ENCODE measurements at places on chromosomes 13 and 19.

DNA sequence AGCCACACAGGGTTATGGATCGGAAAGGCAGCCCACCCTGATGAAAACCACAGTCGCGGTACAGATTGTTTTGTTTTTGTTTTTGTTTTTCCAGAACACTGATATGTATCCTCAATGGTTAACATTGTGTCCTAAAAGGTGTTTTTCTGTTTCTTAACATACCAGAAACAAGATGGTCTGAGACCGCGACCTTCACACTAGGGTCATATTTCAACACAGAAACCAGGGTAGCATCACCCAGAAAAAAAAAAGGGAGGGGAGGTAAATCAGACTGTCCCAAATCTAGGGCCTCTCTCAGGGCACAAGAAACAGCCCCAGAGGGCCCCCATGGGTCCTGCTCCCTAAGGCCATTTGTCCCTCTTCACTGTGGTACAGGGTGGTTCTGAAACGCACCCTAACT is 66.5 kb downstream of the INSR start:
- no peak for DNase-seq

- DNase-seq: peak; percentile 86
These were observed 1.6 kb downstream of the SIX5 start for GRCh38 chr19:45767410-45767880.

DNA sequence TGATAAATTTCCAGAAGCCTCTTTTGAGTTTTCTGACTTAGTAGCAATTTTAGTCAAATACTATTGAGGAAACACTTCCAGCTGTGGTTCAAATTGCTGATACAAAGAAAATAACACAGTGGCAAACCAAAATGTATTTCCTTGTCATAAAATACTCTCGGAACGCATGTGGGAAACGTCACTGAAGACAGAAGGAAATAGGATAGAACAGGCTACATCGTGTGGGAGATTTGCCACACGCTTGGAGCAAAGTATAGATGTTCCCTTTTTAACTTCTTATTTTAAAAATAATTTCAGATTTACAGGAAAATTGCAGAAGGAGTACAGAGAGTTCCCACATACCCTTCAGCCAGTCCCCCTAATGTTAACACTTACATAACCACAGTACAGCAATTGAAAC is 88.8 kb downstream of the ING1 start:
- DNase-seq: no peak

DNA sequence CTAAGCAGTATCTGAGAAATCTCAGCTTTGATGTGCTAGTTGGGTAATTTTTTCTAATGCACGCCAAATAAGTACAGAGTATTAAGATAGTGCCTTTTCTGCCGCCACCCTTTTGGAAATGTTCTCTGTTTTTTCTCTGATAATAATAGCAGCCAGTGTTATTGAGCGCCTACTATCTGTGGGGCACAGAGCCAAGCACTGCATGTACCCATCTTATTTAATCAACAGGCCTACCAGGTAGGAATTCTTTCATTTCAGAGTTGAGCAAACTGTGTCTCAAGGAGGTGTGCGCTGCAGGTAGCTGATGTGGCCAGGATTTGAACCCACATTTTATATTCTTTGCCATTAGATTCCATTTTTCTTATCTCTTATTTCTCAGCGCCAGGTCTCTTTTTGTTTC is 1.4 kb downstream of the EPN1 start:
- DNase-seq: no peak

DNA sequence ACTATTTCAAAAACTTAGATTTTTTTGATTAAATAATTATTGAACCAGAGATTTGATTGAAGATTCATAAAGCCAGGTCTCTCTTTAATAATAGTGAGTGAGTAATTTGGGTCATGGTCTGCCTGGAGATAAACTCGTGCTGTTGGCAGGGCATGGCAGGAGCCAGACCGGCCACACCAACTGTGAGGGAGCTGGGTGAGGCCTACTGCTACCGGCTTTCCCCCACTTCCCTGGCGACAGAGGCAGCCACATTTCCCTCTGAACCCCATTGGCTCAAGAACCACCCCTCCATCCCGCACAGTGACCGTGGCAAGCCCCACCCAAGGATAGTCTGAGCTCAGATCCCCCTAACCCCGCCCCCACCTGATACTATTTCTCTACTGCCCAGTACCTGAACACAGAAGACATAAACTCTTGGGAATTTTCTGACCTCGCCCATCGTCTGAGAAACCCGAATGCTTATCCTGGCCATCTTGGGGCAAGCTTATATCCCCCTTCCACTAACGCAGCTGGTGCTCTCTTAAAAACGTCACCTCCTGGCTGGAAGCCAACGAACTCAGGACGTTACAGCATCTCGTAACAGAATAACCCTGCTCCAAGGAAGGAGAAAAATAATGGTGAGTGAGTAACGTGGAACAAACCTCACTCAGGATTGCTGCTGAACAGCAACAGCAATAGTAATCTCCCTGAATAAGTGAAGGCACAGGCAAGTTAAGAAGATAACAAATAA is 627.6 kb upstream of the PCDH9 start:
- no peak for DNase-seq

GRCh38 chr19:10219678-10220077 is 11.5 kb downstream of the S1PR2 start:
- no peak for DNase-seq

- DNase-seq: no peak
These were observed 127.6 kb downstream of the COG6 start for GRCh38 chr13:39783051-39783450.

GRCh38 chr13:113027095-113027494 is 58.1 kb downstream of the MCF2L start:
- DNase-seq: no peak

- DNase-seq: no peak
These were observed 32.2 kb downstream of the LACC1 start for GRCh38 chr13:43911871-43912270.

DNA sequence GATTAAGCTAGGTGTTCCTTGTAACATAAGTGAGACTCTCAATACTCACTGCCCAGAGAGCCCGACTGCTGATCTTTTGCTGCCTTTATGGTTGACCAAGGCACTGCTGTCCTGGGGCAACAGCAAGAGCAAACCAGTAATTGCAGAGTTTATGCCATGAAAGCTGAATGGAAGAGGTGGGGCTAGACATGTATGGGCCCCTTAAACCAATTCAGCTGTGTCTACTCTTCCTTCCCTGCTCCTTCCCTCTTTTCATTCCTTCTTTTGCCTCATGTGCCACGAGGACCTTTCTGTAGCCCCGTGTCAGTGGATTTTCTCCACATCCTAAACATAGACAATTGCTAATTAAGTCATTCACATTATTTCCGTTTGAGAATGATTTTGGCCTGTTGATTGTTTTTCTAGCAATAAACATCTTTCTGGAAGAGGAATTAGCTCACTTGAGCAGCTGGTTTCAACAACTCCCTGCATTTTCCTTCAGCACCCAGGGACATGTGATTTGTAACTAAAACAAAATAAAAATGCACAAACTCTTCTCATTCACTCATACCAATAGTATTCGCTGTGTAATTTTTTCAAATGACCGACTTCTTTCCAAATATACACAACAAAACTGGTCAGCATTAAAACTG is 40.5 kb downstream of the RAP2A start:
- DNase-seq: no peak

GRCh38 chr19:18310118-18310909 is 12.6 kb downstream of the LSM4 start:
- no peak for DNase-seq

DNA sequence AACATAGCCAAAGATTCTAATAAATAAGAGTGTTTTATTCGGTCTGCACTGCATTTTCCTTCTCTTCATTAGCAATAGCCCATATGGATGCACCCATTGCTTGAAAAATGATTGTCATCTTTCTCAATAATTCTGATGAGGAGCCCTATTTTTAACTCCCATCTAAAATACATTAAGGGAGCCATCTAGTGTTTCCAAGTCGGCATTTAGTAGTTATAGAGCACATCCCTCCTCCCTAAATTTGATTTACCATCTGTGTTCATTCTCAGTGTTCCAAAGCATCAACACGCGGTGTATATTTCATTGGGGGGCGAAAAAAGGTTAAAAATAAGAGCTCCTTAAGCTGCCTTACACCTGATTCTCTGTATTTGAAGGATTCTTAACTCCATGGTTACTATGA is 119.2 kb upstream of the IPO5 start:
- DNase-seq: no peak

DNA sequence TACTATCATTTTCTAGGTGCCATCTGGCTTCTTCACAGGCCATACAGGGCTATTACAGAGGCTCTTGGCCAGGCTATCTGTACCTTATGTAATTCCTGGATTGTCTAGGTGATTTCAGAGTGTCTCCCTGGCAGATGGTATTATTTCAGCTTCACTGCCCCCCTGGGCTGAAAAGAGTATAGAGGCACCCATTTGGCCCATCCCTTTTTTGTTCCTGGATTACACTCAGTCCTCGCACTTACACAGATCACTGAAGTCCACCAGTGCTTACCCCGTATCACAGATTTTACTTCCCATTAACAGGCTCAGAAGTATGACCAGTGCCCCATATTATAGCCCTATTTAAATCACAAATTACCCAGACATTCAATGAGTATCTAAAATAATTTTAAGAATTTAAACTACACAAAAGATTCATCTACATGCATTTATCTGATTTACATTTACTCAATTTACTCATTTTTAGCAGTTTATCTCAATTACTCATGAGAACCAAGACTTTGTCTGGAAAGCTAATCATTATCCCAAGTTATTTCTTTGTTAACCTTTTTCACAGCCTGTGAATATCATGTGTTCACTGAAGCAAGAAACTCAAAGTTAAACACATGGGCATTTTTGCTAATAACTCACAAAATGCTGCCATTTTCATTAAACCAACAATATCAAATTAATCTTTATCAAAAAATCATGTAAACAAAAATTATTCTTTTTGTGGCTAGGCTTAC is 121.0 kb downstream of the PCDH20 start:
- DNase-seq: no peak

GRCh38 chr13:21218351-21219035 is 42.0 kb downstream of the MRPL57 start:
- DNase-seq: no peak

DNA sequence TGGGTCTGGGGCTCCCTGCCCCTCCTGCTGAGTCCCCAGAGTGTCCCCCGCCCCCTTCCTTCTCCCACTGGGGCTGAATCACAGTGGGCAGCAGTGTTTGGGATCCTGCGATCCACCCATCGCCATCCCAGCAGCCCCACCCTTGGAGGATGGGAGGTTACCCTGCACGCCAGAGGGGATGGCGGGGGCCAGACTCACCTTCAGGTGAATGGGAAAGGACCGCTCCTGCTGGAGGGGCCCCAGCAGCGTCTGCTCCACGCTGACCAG is 569 bp downstream of the DLEU7 start:
- DNase-seq: no peak

DNA sequence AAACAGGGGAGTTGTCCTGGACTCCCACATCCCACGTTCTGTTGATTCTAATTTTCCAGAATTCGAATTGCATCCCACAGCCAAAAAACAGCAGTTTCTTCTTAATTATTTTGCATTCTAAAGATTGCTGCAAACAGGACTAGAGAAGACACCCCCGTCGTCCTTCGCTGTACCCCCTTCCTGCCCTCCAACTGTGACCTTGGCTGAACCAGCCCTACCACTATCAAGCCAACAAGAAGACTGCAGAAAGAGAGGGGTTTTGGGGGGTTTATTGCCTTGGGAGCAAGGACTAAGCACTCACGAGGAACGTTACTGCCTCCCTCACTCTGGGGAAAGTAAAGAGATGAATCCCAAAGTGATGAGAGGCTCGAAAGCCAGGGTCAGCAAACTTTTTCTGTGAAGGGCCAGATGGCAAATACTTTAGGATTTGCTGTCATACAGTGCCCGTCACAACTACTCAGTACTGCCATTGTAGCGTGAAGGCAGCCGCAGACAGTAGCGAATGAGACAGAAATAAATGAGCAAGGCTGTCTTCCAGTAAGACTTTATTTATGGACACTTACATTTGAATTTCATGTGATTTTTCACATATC is 32.5 kb upstream of the KATNAL1 start:
- DNase-seq: no peak

GRCh38 chr19:40718774-40719391 is 2.0 kb downstream of the ITPKC start:
- DNase-seq: no peak

GRCh38 chr13:108955741-108956140 is 326.3 kb downstream of the MYO16 start:
- DNase-seq: no peak

GRCh38 chr13:52846567-52847321 is 1.7 kb downstream of the PCDH8 start:
- DNase-seq: peak; percentile 76

DNA sequence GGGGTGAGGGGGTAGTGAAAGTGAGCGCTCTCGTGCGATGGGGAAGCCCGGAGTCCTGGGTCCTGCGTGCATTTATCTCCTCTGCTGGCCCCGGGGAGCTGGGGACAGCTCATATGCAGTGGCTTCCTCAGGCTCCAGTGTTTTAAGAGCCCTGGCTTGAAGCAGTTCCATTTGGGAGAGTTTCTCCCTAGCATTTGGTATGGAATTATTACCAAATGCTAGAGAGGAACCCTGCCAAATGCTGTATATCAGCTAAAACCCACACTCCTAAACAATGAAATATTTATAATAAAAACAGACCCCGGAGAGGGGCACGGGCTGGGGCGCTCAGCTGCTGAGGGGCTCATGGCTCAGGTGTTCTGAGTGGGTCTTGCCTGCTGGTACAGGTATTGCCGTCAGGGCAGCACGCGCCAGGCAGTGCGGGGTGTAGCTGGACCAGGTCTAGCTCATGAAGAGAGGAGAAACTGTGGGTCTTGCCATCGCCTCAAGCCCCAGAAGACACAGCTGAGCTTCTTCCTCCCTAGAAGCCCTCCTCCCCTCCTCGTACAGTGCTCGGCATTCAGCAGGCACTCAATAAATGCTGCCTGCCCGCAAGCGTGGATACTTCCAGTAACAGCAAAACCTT is 163.6 kb upstream of the ZNF536 start:
- no peak for DNase-seq

GRCh38 chr19:22422211-22422610 is at the start of gene ZNF98:
TSS of gene ZNF98 (minus strand) at chr19:22422346. CDS start at chr19:22422224, 122 bp downstream.
- peak; percentile 48 for DNase-seq

- DNase-seq: no peak
These were observed 23.1 kb downstream of the EPSTI1 start for GRCh38 chr13:42968906-42969305.

DNA sequence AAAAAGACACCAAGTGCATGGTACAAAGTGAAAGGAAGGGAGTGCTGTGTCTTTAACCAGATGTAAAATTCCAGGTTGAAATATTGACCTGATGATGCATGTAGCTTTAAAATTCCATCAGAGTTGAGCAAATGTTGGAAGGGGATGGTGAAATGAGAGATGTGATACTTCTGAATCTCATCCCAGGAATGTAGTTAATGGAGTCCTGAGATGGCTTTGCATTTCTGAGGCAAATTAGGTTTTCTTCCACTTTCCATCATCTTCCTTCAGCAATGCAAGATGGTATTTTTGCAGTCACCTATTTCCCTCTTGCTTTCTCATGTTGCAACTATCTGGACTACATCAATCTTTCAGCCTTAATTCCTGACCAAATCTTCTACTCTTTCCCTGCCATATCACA is 194.1 kb upstream of the MIR17HG start:
- DNase-seq: no peak

GRCh38 chr13:45333251-45333976 is 7.6 kb downstream of the TPT1 start:
- DNase-seq: no peak

- DNase-seq: peak; percentile 51
These were observed 135.2 kb downstream of the TSHZ3 start for GRCh38 chr19:31214086-31214485.

- DNase-seq: no peak
These were observed 3.2 kb downstream of the SERPINE3 start for GRCh38 chr13:51342706-51343105.
